ENCODE measurements at places on chromosomes 11 and 22. TPM values are rescaled to one million over a fixed set of nuclear protein-coding genes. Genes with fewer than 3 reads are reported as not detected.

DNA sequence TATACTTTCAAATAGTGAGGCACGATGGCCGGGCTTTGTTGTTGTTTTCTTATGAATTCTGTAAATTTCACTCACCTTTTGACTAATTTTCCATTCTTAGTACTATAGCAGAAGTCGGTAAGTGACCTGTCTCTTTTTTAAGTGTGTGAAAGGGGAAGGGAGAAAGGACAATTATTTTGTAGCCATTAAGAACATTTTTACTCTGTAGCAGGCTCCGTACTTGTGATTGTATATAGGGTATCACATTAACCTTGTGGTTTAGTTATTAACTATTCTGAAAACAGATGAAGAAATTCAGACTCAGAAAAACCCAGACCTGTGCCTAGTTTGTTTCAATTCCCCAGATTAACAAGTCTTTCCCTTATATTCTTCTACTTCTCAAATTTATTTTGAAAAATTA lies 78.7 kb downstream of the CASP12 start:
- no peak for DNase-seq

DNA sequence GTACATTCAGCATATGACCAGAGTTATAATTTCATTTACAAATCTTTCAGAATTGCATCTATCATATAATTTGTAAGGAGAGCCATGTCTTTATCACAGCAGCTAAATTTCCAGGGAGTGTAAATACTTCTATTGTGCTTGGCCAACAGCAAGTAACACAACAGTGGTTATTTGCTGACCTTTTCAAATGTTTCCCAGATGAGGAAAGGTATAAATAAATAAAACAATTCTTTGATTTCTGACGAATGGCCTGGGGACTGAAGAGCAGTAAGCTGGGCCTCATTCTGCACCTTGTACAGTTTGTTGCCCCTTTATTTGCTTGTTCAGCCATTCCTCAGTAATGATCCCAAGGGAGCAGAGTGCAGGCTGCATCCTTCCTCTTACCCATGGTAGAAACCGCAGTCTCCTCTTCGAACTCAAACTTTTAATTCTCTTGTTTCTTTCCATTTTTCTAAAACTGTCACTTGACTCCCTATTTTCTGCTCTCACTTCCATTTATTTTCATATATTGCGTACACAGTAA lies 132.8 kb downstream of the DDX10 start:
- no peak for DNase-seq

- no peak for DNase-seq
Measured at GRCh38 chr22:29587938-29588699, 7.2 kb upstream of the NIPSNAP1 start.

The MMP10 gene
- 0.46 TPM for polyA plus RNA-seq

- no peak for DNase-seq
Measured at GRCh38 chr11:74680035-74680671, 51.1 kb downstream of the CHRDL2 start.

GRCh38 chr11:67699521-67699920 lies 25.1 kb upstream of the ALDH3B2 start:
- no peak for DNase-seq

GRCh38 chr22:35231585-35232084 lies 25.7 kb upstream of the HMGXB4 start:
- no peak for DNase-seq

The BCR gene
- 10.9 TPM for polyA plus RNA-seq

The FAU gene
- 1,178 TPM for polyA plus RNA-seq

DNA sequence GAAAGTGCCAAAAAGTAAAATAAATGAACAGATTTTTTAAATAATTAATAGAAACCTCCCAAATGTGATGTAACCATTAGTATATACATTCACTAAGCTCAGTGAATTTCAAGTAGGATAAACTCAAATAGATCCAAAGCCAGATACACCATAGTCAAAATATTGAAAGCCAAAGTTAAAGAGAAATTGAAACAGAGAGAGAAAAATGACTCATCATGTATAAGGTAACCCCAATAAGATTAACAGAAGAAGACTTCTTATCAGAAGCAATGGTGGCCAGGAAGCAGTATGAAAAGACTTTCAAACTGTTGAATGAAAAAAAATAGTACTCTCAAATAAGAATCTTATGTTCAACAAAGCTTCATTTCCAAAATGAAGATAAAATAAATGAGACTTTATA lies 70.5 kb downstream of the LUZP2 start:
- no peak for DNase-seq

The LAYN gene
- polyA plus RNA-seq = 1.4 TPM

The KCNK7 gene
- polyA plus RNA-seq = 1.4 TPM

The BAD gene
- 244 TPM for polyA plus RNA-seq

- no peak for DNase-seq
Measured at GRCh38 chr22:36232715-36233401, 6.5 kb downstream of the APOL2 start.

DNA sequence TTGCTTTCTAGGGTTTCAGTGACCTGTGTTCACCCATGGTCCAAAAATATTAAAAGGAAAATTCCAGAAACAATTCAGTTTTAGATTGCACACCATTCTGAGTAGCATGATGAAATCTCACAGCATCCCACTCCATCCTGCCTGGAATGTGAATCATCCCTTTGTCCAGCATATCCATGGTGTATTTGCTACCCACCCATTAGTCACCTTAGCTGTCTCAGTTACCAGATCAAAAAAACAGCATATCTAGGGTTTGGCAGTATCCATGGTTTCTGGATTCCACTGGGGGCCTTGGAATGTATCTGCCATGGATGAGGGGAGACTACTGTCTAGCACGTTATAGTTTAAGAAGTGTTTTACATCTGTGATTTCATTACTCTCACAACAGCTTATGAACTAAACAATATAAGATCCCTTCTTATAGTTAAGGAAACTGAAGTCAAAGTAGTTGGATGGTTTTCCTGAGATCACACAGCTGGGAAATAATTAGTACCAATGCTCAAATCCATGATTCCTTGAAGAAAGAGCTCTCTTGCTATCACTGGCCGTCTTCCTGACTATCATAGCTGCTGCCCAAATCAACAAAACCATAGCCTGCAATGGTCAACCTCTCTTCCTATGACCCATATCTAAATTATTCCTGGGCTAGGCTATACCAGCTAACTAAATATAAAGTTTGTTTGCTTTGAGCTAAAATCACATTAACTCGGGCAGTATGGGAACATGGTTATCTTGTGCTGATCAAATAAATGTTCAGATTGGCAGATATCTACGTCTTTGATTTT lies 122.6 kb downstream of the MICAL2 start:
- DNase-seq = no peak

DNA sequence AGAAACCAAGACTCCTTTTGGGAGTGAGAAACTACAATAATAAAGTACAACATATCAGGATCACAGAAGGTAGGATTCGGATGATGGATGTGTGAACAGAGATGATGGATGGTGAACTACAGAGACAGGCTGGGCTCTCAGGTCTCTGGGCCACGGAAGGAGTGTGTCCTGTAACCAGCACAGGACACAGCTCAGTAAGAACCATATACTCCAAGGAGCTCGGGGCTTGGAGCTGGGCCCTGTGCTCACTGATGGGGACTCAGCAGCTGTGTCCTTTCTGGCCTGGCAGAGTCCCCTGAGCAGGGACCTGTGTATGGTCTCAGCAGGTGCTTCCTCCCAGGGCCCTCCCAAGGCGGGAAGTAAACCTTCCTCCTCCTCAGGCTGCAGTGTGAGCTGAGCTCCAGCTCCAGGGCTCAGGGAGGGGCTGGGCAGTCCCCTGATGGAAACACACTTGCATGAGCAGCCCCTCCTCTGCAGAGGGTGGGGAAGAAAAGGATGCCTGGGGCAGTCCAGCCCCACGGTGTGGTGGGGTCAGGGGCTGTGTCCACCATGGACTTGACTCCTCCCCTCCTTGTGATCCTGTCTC lies 39.8 kb upstream of the TOP3B start:
- no peak for DNase-seq

The IGSF22 gene
- 0.46 TPM for polyA plus RNA-seq

The MS4A6A gene
- polyA plus RNA-seq = 113 TPM

DNA sequence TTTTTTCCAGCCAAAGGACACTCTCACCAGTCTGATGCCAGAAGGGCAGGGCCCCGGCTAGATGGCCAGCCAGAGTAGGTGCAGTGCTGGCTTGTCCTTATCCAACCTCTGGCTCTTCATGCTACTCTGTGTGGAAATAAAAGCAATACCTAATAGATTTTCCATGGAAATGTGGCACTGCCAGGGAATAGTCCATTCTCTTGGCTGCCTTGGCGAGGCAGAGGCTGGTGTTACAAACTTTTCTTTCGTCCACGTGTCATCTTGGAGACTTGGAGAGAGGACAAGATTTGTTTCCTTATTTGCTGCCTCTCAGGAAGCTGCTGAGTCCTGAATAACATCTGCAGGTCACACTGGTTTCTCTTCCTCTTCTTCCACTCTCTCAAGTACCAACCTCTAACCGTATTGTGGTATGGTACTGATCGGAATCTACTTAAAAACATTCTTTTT lies 17.2 kb upstream of the C1QTNF4 start:
- DNase-seq = no peak

The MMP7 gene
- polyA plus RNA-seq = not detected

The CHCHD10 gene
- polyA plus RNA-seq = 336 TPM

DNA sequence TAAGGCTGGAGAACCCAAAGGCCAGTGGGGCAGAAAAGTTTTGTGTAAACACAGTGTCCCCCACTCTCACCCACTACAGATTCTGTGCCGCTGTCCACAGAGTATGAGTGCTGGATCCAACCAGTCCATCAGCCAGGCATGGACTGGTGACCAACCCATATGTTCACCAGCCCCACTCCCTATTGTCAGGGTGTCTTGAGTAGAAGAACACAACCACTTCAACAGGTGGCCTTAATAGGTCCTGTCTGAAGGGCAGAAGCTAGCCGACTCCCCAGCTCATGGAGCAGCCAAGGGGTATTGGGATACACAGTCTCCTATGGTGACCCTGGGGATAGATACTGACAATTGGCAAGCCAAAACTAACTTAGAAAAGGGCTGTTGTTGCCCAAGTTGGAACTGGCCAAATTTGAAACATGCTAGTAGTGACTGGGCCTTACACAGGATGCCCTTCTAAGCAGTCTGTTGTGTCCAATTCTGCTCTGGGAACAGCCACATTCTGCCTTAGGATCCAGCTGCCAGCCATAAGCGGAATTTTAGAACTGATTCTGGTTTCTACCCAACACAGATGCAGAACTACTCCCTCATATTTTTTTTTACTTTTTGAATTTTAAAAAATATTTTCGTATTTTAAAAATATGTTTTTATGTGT lies 19.8 kb upstream of the PGM2L1 start:
- no peak for DNase-seq

The KRTAP5-1 gene
- not detected for polyA plus RNA-seq

The LRRC4C gene
- polyA plus RNA-seq = 1.2 TPM

GRCh38 chr11:88193278-88193677 lies 18.0 kb upstream of the RAB38 start:
- DNase-seq = no peak

DNA sequence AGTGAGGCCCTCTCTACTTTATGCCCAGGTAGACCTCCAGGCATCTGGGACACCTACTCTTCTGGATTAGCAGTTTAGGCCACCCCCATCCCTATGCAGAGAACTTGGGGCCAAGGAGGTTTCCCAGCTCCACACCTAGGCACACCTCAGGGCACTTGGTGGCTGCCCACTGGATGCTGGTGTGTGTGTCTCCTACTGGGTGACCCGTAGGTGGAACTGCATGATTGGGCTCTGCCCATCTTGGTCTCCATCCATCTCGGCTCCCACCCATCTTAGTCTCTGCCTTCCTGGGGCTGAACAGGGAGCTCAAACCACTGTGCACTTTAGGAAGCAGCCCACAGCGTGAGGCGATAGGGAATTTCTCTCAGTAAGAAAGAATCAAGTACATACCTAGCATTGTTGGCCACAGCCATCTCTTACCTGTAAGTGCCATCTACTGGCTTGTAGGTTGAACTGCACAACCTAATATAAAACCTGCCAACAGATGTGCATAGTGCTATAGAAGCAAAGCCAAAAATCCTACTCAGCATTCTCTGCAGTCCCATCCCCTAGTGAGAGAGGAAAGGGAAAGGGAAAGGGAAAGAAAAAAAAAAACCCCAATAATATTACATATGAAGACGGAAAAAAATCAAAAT lies 61.6 kb upstream of the PTPN5 start:
- no peak for DNase-seq

- DNase-seq = peak; percentile 59
Measured at GRCh38 chr11:2462986-2463765, 18.4 kb downstream of the KCNQ1 start.

DNA sequence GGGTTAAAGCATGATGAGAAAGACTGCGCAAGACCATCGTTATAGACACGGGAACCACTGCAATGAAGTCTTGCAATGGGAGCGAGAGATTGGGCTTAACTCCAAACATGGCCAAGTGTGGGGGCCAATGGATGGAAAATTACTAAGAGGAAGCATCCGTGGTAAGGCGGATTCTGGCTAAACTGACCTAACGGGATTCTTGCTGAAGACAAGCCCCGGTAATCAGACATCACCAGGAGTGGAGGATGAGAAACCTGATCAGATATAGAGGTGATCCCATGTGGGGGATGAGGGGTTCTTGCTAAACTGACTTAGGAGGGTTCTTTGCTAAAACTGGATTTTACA lies 5.8 kb upstream of the SYNGR1 start:
- no peak for DNase-seq

The KRTAP5-10 gene
- not detected for polyA plus RNA-seq

The GAL3ST1 gene
- polyA plus RNA-seq = 5.8 TPM

- DNase-seq = no peak
Measured at GRCh38 chr11:118846181-118846935, 37.3 kb upstream of the CXCR5 start.

DNA sequence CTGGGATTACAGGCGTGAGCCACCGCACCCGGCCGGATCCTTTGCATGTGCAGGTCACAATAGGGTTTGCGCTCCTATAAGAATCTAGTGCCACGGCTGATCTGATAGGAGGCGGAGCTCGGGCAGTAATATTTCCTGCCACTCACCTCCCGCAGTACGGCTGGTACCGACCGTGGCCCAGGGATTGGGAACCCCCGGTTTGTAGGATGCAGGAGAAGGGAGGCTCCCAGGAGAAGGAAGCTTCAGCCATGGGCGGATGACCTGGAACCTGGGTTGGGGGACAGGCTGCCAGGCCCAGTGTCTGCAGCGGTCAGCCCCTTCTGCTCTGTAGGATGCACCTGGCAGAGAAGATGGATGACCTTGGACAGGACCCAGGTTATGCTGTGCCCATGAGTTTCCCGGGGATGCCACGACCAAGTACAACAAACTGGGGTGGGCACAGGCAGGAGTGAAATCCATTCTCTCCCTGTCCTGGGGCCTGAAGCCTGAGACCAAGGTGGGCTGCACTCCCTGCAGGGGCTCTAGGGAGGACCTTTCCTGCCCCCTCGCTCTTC lies 818.9 kb downstream of the BRD1 start:
- no peak for DNase-seq

Data from sigmoid colon (tissue), 7 donors.